ENCODE measurements at places on chromosomes 4 and X. TPM values are rescaled to one million over a fixed set of nuclear protein-coding genes. Genes with fewer than 3 reads are reported as not detected.

GRCh38 chrX:41429592-41429991 is 17.6 kb upstream of the NYX start:
- no peak for DNase-seq
- H3K27ac ChIP-seq = no peak overlapping the region
- no peak overlapping the region for H3K4me3 ChIP-seq
- H3K4me1 ChIP-seq = no peaks in the 10 kb centered on the region
- no peaks in the 10 kb centered on the region for H3K27me3 ChIP-seq

XAGE2 gene
- not detected for total RNA-seq

DNA sequence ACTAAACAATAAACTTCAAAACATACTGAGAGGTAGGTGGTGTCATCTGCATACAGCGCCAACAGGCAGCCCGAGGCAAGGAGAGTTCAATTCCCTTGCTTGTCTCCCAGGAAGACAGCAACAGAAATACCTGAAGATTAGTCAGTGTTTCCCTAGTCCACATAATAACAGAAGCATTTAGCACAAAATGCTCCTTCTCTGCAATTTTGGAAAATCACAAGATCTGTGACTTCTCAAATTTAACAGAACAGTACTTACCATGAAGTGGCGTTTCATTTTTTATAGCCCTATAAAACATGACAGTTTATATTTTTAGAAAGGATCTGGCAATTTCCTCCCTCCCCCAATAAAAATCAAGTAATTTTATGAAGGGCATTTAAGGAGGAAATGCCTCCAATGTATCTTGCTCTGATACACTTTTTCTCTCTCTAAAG is 67.1 kb upstream of the MYOZ2 start:
- H3K4me1 ChIP-seq = no peaks in the 10 kb centered on the region
- H3K36me3 ChIP-seq = no peaks in the 10 kb centered on the region
- no peak overlapping the region for H3K27ac ChIP-seq
- no peak for DNase-seq

C4orf51 gene
- not detected for total RNA-seq
